Left renal cortex interstitium (tissue), 4 donors: ENCODE measurements at places on chromosomes 7 and 10. TPM values are rescaled to one million over a fixed set of nuclear protein-coding genes. Genes with fewer than 3 reads are reported as not detected.

GRCh38 chr7:30980194-30980593 lies 16.4 kb downstream of the GHRHR start:
- no peak for DNase-seq

DNA sequence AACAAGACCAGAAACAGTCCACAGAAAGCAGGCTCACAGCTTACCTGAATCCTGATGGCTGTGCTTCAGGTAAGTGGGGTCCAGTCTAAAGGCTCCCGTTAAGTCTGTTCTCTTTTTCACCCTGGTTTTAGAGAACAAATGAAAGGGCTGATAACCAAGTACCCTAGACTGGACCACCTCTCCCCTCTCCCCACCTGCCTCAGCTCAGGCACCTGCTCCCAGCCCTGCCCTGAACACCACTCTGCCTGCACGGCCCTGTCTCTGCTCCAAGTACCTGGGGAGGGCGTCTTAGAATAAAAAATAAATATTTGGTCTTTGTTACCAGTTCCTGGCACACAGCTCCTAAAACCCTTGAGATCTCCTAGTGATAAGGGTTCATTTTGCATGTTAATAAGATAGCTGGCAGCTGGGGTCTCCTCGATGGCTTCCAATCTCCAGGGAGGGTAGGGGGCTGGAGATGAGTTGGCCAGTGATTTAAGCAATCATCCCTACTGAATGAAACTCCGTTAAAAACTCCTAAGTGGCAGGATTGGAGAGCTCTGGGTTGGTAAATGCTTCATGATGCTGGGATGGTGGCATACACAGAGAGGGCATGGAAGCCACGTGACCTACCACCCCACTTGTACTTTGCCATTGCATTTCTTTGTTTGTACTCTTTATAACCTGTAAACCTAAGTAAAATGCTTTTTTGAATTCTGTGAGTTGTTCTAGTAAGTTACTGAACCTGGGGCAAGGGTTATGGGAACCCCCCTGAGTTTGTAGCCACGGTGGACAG lies 29.8 kb upstream of the FIGNL1 start:
- no peak for DNase-seq

DNA sequence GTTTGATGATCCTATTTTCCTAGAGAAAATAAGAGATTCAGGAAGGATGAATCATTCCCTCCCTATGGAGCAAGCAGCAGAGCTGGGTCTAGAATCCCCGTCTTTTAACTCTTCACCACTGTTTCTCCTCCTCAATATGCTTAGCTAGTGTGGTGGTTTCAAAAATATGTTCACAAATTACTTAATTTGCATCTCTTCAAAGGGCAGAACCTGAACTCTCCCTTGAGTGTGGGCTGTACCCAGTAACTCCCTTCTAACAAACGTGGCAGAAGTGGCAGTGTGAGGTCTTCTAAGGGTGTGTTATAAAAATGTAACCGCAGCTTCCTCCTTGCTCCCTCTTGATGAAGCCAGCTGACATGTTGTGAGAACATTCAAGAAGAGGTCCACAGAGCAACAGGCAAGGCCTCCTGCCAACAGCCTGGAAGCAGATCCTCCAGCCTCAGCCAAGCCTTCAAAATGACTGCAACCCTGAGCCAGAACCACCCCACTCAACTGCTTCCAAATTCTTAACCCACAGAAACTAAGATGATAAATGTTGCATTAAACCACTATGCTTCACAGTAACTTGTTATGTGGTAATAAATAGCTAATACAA lies 36.6 kb downstream of the SRPK2 start:
- no peak for DNase-seq

DNA sequence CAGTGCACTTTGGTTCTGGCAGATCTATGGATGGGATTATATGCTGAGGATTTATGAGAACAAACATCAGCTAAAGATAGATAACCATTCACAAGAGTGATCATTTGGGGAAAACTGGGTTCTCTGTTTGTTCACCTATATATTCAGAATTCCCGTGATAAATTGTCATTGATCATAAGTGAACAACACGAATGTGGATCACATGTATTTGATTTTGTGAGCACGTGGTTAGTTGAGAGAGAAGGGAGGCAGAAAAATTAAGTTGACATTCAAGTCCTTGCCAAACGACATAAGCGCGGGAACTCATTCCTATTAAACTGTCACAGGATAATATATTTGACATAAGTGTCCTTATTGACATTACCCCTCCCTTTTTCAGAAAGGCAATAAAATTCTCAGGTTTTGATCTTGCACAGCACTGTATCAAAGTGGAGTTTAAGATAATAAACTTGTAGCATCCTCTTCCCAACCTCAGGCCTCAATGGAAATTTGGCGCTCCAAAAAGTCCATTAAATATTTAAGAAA lies 64.9 kb upstream of the MYO3A start:
- no peak for DNase-seq

- DNase-seq: no peak
These were observed 153.8 kb downstream of the PLPP4 start for GRCh38 chr10:120610791-120611190.

GRCh38 chr7:30136117-30136731 lies 1.4 kb downstream of the MTURN start:
- no peak for DNase-seq

- DNase-seq: no peak
These were observed 57.0 kb downstream of the SHTN1 start for GRCh38 chr10:116947841-116948529.

DNA sequence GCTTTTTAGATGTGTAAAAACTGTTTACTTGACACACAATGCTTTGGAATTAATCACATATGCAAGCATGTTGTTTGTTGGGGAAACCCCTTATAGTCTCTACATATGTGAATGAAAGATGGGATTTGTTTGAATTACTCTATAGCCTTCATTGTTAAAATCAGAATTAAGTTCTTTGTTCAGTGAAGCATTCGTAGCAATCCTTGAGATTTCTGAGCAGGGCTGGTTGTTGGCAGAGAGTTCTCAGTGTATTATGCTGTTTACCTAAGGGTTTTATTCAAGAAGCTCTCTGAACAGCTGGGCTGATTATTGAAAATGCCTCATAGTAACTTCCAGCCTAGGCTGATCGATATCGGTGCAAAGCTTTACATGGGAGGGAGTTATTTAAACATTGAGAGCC lies 190.9 kb downstream of the VTI1A start:
- DNase-seq: no peak

- no peak for DNase-seq
These were observed 14.6 kb downstream of the C10orf71 start for GRCh38 chr10:49313501-49314070.

DNA sequence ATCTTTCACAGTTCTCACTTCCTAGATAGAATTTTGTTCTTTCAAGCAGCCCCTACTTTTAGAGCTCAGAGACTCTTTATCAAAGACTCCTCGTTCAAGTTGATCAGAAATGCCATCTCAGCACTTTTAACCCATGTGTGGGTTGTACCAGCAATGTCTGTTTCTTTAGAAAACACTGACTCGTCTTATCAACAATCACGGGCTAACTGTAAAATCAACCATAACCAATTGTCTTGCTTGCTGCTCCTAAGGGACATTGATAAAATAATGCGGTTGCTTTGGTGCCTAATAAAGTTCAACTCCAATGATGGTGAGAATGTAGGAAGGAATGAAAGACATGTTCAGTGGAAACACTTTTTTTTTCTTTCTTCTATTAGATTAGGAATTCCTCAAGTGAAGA lies 12.9 kb upstream of the CDK6 start:
- DNase-seq: no peak

DNA sequence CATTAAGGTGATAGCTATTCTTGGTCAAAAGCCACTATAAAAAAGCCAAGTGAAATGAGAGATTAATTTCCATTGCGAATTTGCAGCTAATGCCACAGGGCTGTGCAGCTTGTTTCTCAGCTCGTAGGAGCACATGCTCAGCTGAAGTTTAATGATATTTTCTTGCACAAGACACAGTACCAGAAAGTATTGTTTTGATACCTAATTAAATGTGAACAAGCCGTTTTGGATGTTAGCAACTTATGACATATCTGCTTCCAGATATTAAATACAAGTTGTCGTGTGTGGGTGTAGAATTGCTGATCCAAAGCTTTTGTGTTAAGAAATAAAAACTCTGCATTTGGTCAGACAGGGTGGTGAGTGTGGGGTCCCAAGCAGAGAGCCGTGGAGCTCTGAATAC lies 47.2 kb downstream of the ADARB2 start:
- DNase-seq: no peak

DNA sequence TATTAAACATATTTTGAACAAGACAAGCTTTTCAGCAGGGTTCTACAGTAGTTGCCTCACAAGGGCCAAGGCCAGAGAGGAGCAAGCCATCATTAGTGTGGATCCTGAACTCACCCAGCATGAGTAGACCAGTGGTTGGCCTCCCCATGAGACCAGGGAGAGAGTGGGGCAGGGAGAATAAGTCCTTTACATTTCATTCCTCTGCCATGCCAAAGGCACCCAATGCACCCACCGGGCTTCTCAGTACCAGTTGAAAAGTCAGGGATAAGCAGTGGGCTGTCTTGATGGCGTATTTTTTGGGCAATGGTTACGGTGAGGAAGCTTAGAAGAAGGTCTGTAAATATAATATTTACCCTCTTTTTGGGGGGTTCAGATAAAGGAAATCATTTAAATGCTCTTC lies 16.6 kb downstream of the CRTAC1 start:
- DNase-seq: no peak

DNA sequence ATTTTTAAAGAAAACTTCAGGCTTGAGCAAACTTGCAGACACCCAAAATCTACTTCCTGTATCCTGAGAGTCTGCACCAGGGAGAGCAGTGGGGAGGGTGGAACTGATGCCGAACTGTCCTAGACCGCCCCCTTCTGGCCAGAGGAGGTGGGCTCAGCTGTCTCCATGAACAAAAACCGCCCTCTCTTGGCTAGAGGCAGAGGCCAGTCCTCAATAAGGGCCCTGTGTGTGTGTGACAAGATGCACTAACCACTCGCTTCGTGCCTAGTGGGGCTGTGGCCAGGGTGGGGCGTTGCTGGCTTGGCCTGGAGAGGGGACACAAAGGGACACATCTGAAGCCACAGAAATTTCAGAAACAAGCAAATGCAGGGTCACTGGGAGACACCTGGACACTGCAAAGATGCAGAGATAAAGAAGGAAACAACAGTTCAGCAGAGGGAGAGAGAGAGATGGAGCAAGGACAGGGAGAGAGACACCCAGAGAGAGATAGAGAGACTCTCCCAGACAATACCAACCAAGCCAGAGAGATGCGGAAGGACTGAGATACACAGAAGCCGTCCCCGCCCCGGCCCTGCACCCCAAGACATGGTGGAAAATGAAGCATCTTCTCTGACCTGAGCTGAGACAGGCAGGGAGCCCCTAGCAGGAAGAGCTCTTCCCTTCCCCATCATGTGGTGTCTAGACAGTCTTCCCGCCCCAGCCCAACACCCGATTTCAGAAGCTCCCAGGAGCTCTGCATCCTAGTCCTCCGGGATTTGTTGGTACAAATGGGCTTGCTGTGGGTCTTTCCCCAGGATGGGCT lies 22.7 kb upstream of the FXYD4 start:
- DNase-seq: peak; percentile 81

DNA sequence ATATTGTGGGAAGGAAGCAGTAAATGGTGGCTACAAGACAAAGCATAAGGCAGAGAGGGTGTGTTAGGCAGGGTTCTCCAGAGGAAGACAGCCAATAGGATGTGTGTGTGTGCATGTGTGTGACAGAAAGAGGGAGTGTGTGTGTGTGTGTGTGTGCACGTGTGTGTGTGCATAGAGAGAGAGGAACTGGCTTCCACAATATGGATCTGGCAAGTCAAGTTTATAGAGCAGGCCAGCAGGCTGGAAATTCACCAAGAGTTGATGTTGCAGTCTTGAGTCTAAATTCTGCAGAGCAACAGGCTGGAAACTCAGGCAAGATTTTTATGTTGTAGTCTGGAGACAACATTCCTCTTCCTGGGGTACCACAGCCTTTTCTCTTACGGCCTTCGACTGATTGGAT lies 374.0 kb downstream of the TNS3 start:
- no peak for DNase-seq

DNA sequence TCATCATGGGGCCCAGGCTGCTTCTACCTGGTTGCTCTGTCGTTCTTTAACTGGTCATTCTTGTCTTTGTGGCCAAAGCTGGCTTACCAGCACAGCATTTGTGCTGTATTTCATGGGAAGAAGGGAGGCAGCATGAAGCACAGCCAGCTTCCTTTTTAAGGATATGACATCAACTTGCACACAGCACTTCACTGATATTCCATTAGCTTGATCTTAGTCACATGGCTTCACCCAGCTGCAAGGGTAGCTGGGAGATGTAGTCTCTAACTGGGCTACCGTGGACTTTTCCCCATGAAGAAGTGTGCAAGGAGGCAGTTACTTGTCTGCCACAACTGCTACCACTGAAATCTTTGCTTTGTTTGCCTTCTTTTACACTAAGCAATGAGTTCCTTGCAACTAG lies 525.2 kb downstream of the LRMDA start:
- DNase-seq: no peak

DNA sequence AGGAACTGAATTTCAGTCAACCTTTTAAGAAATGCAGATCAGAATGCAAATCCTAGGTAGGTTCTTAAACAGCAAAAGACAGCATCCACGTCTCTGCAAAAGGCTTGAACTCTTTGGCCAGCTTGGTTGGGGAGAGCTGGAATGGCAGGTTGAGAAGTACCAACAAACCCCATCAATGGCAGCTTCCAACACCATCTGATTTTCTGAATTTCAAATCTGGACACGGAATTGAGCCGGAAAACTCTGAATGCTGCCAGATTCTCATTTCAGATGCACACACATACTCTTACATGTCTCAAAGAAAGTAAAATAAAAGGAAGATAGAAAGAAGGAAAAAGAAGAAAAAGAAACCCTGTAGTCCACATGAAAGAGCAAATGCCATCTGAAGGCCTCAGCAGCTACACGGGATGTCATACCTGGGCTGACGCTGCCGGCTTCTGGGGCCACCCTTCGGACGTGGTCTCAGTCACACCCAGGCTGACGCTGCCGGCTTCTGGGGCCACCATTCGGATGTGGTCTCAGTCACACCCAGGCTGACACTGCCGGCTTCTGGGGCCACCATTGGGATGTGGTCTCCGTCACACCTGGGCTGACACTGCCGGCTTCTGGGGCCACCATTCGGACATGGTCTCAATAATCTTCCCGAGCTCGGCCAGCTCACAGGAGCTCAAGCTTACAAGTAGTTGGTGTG lies 165.3 kb downstream of the PTPRN2 start:
- no peak for DNase-seq

The MKX gene
- 0.17 TPM for polyA plus RNA-seq

The PDE1C gene
- polyA plus RNA-seq: 4.0 TPM

The SLC26A5 gene
- polyA plus RNA-seq: 0.62 TPM

The INHBA gene
- 7.0 TPM for polyA plus RNA-seq

The PRRT4 gene
- 0.73 TPM for polyA plus RNA-seq

The TMEM236 gene
- 0.19 TPM for polyA plus RNA-seq

The FUOM gene
- polyA plus RNA-seq: 29.0 TPM

The PON3 gene
- polyA plus RNA-seq: 2.5 TPM

The EIF5AL1 gene
- 5.0 TPM for polyA plus RNA-seq

The ABCB1 gene
- 20.6 TPM for polyA plus RNA-seq

The EVX1 gene
- polyA plus RNA-seq: not detected
